Mononuclear cell (primary cell): ENCODE measurements at places on chromosomes 7 and 10. TPM values are rescaled to one million over a fixed set of nuclear protein-coding genes. Genes with fewer than 3 reads are reported as not detected.

The HHEX gene
- 30.3 TPM for total RNA-seq

The ELFN1 gene
- total RNA-seq = under 0.01 TPM

The PIP gene
- total RNA-seq = not detected

The ZNF853 gene
- 3.8 TPM for total RNA-seq

The FOXI2 gene
- total RNA-seq = not detected

The RAB19 gene
- 1.5 TPM for total RNA-seq

The NKX2-3 gene
- not detected for total RNA-seq

The LRRTM3 gene
- not detected for total RNA-seq
